ENCODE measurements at places on chromosomes 1 and 21. TPM values are rescaled to one million over a fixed set of nuclear protein-coding genes. Genes with fewer than 3 reads are reported as not detected.

The PKP1 gene
- 263 TPM for total RNA-seq

The RPTN gene
- total RNA-seq, result 0.72 TPM

The OR2L13 gene
- total RNA-seq, result not detected

The LRRC3 gene
- 0.43 TPM for total RNA-seq

The NR5A2 gene
- total RNA-seq, result 0.24 TPM

The HCN3 gene
- 0.72 TPM for total RNA-seq

All from tracheal epithelial cell (primary cell).